ENCODE measurements at places on chromosomes 6 and 20.

DNA sequence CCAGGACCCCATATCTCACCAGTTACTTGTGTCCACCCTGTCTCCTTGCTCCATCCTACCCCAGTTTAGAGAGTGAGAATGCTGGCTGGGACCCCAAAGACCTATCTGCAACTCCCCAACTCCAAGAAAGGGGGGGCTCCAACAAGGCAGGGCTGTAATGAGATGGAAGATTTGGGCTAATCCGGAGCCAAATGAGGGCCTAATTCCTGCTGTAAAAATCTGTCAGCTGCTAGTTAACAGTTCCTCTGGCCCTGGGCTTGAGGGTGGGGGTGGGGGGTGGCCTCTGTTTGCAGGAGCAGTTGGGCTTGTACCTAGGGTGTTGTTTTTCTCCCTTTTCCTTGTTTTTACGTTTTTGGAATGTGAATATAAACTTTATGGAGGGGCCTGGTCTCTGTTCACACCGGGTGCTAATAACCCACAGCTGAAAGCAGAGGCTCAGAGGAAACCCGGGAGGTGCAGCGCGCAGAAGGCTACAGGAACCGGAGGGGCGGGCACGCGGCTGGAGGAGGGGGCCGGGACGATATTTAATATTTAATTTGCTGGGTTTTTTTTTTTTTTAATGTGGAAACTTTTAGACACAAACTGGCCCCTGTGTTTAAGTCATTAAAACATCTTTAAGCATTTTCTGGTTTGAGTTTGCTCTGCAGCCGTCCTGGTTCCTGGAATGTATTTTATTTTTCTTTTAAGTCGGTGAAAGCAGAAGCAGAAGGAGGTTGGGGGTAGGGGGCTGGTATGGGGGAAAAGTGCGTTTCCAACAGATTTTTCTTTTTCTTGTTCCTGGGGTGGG, 70.7 kb downstream of the NCR2 start:
- no peak for DNase-seq

GRCh38 chr20:60299951-60300350, 341.7 kb downstream of the CDH26 start:
- DNase-seq, result no peak

DNA sequence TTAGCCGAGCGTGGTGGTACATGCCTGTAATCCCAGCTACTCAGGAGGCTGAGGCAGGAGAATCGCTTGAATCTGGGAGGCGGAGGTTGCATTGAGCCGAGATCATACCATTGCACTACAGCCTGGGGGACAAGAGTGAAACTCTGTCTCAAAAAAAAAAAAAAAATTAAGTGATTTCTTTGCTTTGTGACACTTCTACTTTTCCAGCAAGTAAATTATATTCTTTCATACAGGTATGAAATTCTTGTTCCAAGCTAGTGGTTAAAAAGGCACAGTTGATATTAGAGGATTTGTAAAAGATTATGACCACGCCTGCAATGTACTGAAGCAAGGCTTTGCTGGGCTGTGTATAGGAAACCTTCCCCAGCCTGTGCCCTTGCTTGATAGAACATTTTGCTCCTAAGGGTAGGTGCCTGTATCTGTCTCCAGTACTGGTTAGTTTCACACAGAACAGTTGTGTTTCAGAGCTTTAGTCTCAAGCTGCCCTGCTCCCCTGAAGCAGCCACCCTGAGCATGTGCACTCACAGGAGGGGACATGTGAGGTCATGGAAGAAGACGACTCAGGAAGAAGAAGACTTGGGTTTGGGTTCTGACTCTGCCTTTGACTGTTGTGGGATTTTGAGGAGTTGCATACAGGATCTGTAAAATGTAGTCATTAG, 10.2 kb downstream of the PTPN1 start:
- DNase-seq, result no peak

GRCh38 chr6:170455335-170455979, 97.7 kb downstream of the PSMB1 start:
- DNase-seq, result no peak

GRCh38 chr6:44000164-44000842, 126.9 kb downstream of the MRPL14 start:
- no peak for DNase-seq

GRCh38 chr6:80673367-80673766, 566.9 kb downstream of the BCKDHB start:
- no peak for DNase-seq

DNA sequence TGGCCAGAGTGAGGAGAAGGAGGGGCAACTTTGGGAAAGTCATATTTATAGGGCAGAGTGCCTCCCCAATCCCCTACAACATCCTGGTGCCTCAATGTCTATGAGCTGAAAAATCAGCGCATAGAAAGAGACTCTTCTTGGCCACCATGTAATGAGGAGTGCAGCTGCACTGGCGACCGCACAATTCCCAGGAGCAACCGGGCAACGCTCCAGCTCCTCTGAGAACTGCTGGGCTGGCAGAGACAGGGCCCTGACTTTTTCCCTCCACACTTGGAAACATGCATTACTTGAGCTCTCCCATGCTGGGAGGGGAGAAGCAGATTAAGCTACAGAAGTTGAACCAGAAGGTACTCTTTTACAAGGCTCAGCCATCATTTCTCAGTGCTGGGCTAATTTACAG, 31.4 kb upstream of the MARCKS start:
- peak; percentile 87 for DNase-seq

- no peak for DNase-seq
These were observed 334.9 kb downstream of the RFPL4B start for GRCh38 chr6:112682071-112682470.

- DNase-seq, result no peak
These were observed 551 bp upstream of the ATP5F1E start for GRCh38 chr20:59032713-59033059.

GRCh38 chr20:57910716-57911115, 200.9 kb upstream of the PMEPA1 start:
- DNase-seq, result no peak
